BJ (cell line): ENCODE measurements at places on chromosomes 3 and 15.

GRCh38 chr3:72492240-72492639 is 356.0 kb downstream of the SHQ1 start:
- DNase-seq: peak; percentile 93

DNA sequence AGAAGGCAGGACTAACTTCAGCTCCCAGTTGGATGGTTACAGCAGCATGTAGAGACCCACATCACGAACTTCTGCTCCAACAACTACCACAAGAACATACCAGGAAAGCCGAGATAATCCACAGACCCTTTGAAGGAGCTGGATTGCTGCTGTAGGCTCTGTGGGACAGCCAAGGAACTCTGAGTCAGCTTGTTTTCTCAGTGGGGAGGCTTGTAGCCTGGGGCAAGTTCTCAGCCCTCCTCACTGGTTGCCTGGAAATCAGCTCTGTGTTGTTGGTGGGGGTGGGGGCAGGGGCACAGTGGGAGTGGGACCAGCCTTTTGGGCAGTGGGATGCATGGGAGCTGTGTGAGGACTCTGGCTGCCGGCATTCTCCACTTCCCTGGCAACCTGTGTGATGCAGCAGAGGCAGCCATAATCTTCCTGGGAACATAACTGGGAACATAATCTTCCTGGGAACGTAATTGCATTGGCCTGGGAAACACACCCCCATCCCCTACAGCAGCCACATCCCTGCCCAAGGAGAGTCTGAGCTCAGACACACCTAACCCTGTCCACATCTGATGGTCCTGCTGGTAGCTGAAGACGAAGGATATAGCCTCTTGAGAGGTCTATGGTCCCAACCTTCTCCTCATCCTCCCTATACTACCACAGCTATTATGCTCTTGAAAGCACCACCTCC is 153.1 kb downstream of the PEAK1 start:
- DNase-seq: peak; percentile 52

DNA sequence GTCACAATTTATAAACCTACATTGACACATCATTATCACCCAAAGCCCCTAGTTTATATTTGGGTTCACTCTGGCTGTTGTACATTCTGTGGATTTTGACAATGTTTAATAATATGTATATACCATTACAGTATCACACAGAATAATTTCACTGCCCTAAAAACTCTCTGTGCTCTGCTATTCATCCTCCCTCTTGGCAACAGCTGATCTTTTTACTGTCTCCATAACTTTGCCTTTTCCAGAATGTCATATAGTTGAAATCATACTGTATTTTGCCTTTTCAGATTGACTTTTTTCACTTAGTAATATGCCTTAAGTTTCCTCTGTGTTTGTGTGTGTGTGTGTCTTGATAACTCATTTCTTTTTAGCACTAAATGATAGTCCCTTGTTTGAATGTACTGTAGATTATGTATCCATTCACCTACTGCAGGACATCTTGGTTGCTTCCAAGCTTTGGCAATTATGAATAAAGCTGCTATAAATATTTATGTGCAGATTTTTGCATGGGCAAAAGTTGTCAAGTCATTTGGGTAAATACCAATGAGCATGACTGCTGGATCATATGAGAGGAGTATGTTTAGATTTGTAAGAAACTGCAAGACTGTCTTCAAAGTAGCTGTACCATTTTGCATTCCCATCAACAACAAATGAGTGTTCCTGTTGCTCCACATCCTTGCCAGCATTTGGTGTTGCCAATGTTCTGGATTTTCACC is 9.5 kb downstream of the PARP15 start:
- no peak for DNase-seq

DNA sequence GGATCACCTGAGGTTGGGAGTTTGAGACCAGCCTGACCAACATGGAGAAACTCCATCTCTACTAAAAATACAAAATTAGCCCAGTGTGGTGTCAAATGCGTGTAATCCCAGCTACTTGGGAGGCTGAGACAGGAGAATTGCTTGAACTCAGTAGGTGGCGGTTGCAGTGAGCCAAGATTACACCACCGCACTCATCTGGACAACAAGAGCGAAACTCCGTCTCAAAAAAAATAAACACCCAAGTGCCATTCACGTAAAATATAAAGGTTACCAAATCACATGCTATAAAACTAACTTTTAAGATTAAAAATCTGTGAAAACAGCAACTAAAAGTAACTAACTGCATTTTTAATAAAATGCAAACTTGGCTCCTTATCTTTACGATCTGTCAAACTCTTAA is 8.9 kb downstream of the TRIM59 start:
- DNase-seq: no peak

DNA sequence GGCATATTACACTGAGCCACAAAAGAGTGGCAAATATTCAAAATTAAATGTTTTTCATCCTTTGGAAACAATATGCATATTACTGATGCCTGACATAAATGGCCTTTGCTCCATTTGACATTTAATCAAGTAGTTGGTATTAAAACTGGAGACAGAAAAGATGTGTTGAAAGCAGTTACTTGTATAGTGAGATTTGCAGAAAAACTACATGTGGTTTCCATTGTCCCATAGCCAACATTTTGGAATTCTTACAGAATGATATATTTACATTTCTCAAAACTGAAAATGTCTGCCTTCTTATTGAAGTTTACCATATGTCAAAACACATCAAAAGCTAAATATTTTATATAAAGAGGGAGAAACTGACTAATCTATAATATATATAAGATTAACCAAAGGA is 21.6 kb downstream of the SHOX2 start:
- DNase-seq: no peak

GRCh38 chr15:101618076-101618475 is 34.1 kb downstream of the TM2D3 start:
- no peak for DNase-seq

- DNase-seq: no peak
Observed at GRCh38 chr3:30768703-30769550, 125.5 kb downstream of the GADL1 start.

GRCh38 chr15:36468746-36469145 is 110.7 kb upstream of the CDIN1 start:
- DNase-seq: peak; percentile 81

GRCh38 chr3:54909191-54909590 is 18.7 kb downstream of the LRTM1 start:
- DNase-seq: no peak

DNA sequence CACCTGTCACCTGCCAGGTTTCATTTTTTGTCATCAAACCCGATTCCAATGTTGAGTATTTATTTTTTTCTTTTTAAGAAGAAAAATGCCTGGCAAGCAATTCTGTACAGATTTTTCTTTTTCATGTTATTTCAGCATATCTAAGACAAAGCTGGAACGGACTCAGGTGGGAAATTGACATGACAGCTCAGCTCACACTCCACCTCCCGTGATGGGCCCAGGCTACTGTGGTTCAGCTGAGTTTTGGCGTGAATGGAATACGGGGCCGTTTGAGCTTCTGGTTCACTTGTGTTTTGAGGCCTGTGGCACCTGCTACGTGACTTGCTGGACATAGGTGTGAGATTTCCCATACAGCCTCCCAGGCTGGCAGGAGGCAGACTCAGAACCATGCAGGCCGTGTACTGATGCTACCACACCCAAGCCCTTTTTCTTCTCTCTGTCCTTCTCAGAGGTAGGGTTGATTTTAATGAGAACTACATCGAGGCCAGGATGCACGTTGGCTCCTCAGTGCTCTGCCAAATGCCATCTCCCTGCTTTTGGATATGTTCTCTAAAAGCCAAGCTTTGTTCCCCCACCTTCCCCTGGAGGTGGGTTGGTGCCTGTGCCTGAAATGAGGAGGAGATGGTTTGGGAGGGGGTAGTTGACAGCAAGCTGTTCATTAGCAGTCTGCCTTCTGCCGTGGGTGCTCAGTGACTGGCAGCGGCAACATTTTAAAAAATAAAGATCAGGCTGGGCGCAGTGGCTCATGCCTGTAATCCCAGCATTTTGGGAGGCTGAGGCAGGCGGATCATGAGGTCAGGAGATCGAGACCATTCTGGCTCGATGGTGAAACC is 48.7 kb downstream of the TRAK1 start:
- no peak for DNase-seq

DNA sequence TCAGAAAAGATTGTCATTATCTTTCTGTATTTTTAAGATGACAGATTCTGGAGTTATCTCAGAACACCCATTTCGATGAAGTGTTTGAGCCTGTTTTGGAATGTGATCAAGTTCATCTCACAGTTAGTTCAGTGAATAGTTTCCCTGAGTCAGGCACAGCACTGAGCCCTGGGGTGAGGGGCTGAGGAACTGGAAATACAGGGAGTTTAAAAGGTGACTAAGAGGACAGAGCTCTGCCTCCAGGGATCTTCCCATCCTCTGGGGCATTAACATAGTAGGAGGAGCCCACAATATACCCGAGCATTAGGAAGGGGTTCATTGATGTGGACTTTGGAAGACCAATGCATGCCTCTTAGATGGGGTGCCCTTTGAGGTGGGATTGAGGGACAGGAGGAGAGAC is 355.1 kb downstream of the CLSTN2 start:
- DNase-seq: no peak

GRCh38 chr3:193972832-193973231 is 163.1 kb upstream of the HES1 start:
- DNase-seq: no peak

- no peak for DNase-seq
Observed at GRCh38 chr15:39478996-39479395, 101.9 kb upstream of the THBS1 start.

DNA sequence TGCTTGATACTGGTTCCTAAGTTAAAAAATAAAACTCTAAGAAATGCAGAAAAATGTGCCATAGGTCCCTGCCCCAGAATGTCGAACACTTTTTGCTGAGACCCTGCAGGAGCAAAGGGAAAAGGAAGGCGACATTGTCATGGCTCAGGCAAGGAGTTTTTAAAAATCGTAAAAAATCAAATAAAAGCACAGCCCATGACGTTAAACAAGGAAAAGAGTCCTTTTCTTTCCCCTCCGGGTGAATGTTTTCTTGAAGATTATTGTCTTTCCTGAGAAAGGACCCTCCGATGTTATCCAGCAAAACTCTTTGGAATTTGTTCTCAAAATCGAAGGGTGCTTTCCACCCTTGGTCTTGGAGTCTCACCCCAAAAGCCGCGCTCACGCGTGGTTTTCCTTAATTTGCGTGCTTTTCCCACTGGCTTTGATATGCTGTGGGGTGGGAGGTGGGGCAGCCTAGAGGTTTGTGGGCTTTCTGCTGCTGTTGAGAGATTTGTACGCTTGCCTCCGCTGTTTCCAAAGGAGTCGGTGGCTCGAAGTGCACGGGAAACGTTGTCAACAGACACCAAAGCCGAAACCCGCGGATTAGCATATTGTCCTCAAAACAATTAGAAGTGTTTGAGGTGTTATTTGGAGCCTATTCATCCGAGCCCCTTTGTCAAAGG is 2.9 kb downstream of the SOX14 start:
- DNase-seq: no peak

DNA sequence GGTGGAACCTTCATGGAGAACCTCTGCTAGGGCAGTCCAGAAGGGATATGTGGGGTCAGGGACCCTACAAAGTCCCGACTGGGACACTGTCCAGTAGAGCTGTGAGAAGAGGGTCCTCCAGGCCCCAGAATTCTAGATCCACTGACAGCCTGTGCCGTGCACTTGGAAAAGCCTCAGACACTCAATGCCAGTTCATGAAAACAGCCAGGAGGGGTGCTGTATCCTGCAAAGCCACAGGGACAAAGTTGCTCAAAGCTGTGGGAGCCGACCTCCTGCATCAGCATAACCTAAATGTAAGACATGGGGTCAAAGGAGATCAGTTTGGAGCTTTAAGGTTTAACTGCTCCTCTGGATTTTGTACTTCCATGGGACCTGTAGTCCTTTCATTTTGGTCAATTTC is 448.8 kb upstream of the CADM2 start:
- DNase-seq: no peak

DNA sequence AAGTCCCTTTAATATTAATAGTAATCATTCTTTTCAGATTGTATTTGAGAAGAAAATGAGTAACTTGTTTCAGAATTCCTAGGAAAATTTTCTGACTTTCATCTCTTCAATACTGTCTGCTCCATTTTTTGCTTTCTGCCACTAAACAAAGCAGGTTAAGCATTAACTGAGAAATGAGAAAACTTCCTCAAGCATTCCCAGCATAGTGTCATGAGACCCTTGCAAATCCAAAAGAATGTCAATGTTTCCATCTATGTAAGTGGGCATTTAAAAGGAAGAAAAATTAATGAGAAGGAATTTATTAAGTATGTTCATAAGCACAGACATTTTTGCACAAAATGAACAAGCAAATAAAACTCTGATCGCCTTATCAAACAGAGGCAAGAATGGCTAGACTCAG is 148.0 kb upstream of the STRIT1 start:
- DNase-seq: no peak

DNA sequence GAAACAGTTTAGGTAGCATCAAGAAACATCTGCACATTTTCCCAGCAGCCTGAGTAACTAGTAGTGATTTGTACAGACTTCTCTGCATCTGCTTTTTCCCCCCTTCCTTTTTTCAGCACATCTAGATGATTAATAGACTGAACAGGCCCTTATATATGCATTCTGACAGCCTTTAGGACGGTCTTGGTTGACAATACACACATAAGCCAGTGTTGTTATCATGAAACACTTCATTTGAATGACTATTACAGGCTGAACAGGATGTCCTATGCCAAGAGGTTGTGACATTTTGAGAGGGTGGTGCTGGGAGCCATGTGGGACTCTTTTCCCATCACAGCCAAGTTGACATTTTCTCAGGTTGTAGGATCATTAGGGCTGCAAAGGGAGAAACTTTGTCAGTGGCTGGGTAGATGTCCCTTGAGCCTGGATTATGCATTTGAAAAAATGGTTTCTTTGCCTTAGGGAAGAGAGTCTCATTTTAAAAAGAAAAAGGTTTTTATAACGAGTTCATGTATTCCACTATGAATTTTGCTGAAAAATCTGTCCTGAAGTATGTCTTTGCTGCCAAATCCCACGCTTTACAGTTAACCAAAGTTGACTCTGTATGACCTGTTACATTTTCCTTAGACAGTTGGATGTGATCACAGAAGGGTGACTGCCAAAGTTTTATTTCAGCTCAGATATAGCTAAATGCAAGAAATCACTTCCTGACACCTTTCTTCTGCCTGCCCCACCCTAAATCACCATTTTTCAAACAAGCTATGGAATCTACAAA is 73.7 kb downstream of the FILIP1L start:
- DNase-seq: no peak

DNA sequence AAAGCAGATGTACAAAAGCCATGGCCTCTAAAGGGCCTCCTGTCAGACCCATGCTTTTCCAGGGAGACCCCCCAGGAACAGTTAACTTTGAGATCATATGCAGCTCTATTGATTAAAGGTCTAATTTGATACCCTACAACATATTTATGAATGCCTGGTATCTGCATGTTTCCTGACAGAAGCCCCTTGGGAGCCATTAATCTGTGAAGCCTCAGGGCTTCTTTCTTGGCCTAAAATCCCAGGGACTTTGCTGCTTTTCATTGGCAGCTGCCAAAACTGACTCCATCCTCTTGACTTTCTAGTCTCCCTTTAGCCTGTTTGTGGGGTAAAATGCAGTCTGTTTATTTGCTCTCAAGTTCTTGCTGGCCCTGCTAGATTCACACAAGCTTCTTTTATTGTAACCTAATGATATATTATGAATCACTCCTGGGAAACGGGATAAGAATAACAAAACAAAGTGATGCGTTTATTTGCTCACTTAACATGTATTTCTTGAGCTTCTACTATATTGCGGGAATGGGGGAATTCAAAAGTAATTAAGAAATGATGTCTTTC is 257.0 kb downstream of the LSAMP start:
- DNase-seq: no peak

- no peak for DNase-seq
Observed at GRCh38 chr3:52827441-52827840, 3.0 kb downstream of the ITIH4 start.
